SIG-M5 (cell line): ENCODE measurements at places on chromosomes 16 and 17.

- DNase-seq: no peak
These were observed 744.4 kb upstream of the EEF2KMT start for GRCh38 chr16:5841974-5842373.

GRCh38 chr17:13128676-13129075 lies 110.8 kb upstream of the ELAC2 start:
- DNase-seq: no peak

DNA sequence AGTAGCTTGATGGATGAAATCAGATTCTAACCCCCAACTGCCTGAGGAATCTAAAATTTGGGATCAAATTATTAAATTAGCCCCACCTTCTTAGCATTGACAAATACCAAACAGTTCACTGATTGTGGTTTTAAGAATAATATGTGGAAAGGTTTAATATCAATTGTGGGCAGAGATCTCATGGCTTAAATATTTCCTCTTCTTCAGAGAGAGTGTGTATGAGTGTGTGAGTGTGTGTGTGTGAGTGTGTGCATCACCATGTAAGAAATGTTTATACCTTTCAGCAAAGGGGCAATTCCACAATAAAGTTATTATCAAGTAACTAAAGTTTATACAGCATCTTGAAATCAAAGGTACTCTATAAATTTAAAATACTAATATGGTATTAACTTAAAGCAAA lies 3.2 kb downstream of the SMURF2 start:
- no peak for DNase-seq

DNA sequence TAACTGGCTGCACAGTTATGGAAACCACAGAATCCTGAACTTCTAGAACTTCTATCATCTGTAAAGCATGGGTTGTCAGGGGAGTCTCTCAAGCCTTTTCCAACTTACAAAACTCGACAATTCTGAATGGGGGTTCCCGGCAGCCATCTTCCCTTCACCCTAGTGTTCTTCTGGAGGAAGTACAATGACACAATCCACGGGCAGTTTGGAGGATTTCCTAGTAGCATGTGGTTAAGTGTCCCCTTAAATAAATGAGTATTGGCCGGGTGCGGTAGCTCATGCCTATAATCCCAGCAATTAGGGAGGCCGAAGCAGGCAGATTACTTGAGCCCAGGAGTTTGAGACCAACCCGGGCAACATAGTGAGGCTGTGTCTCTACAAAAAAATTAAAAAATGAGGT lies 2.1 kb downstream of the SLC16A6 start:
- no peak for DNase-seq

- DNase-seq: no peak
These were observed 16.3 kb downstream of the ITGAD start for GRCh38 chr16:31409433-31409832.

GRCh38 chr17:47604598-47604927 lies 45.2 kb upstream of the KPNB1 start:
- no peak for DNase-seq

GRCh38 chr17:17853811-17854447 lies 17.1 kb upstream of the SREBF1 start:
- DNase-seq: no peak

DNA sequence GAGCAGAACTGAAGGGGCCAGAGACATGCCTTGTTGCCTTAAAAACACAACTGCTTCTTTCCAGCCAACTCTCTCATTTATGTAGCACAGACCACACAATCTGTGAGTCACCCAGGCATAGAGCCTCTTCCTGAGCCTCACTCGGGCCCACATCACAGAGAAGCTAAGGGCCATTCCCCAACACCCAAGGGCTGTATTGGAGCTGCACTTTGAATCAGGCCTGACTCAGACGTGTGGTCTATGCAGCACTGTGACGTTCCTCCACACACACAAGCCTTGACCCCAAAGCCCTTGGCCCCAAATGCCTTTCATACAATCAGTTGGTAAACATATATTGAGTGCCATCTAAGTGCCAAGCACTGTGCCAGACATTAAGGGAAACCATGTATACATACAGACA lies 308.9 kb upstream of the DYNLRB2 start:
- no peak for DNase-seq

GRCh38 chr17:49201481-49201927 lies 8.9 kb downstream of the GNGT2 start:
- no peak for DNase-seq

GRCh38 chr17:10871914-10872313 lies 34.0 kb upstream of the PIRT start:
- no peak for DNase-seq

- no peak for DNase-seq
These were observed 220.4 kb upstream of the CACNG5 start for GRCh38 chr17:66614469-66614868.

DNA sequence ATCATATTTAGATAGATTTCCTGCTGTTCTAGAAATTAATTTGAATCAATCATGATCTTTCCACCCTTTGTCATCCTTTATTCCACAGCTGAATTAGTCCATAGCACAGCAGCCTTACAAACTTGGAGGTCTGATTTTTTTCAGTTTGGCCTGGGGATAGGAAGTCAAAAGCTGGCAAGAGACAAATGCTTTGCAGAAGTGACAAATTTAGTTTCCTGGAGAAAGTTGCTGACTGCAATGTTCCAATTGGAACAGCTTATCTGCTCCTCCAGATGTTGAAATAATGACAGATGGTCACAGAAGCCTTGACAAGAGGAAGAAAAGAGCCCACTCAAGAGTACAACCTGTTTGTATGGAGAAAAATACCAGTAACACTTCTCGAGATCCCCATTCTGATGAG lies 1276.1 kb upstream of the CDH8 start:
- DNase-seq: no peak

DNA sequence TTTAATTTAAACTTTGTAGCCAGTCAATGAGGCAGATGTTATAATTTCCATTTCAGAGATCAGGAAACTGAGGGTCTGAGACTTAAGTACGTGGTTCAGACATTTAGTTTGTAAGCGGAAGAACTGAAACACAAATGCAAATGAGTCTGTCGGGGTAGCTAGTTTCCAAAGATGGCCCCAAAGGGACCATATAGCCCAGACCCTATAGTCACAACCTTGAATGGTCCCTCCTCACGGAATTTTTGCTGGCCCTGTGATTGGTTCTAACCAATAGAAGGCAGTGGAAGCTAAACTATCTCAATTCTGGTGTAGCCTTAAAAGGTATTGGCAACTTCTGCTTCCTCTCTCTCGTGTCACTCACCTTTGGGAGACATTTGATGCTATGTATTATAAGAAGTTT lies 7.5 kb upstream of the BCO1 start:
- DNase-seq: no peak

DNA sequence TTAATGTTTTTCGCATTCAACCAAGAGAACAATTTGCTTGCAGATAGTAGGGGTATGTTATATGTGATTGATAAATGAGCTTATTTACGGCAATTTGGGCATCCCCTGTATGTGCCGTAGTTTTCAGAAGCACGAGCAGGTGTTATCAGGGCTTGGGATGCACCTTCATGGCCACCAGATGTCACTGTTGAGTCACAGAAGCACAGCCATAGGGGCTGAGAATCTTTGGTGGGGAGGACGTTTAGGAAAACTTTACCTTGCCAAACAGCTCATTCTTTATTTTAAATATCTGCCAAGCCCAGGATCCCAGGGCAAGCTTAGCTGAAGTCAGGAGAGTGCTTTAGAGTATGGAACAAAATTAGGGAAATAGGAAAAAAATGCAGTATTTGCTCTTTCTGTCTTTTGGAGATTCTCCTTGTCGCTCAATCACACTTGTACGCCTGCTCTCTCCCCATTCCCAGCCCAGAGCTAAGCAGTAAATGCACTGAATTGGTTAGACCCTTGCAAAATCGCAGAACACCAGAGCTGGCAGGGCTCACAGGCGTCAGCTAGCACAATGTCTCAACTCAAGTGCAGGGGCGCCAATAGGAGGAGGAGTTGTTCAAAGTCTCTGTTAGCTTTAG lies 93.6 kb upstream of the MPHOSPH6 start:
- no peak for DNase-seq

DNA sequence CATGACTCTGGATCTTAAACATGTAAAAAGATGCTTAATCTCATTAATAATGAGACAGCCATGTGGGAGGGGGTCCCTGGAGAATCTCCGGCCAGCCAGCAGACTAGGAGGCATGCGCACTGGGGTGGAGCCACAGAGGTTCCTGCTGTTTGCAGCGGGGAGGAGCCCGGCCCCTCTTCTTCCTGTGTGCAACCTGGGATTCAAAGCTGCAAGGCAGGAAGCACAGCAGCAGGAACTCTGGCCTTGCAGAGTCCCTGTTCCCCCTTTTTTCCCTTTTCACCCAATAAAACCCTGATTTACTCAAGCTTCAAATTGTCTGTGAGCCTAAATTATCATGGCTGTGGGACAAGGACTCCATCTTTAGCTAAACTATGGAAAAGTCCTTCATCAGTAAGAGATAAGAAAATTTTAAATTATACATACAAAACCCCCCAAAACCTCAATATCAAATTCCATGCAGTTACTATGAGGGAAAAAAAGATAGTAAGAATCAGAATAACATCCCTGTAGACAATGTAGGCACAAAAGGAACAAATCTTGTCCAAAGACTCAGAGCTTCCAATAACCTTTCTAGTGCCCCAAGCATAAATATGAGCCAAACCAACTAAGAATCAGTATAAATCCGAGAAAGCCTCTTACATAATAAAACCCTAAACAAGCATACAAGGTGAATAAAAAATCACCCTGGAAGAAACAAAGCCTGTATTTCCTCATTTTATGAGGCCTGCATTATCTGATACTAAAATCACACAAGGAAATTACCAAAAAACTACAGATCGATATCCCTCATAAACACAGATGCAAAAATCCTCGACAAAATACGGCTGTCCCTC lies 12.1 kb downstream of the CFDP1 start:
- no peak for DNase-seq

DNA sequence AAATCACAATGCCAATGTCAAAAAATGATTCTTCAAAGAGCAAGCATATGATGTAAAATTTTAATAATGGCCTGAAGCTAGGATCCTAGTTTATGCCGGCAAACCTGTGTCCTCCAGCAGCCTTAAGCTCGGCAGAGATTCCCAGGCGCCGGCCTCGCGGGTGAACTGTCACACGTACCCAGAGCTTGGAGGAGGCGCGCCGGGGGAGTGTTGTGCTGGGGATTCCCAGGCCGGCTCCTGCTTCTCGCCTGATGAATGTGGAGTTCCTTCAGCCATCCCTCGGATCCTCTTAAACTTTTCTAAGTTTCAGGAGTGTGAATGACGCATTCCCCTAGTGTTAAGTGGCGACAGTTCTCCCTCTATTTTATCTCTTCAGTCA lies 19.1 kb upstream of the NTN1 start:
- no peak for DNase-seq

GRCh38 chr17:43373356-43373755 lies 25.4 kb upstream of the ARL4D start:
- no peak for DNase-seq

DNA sequence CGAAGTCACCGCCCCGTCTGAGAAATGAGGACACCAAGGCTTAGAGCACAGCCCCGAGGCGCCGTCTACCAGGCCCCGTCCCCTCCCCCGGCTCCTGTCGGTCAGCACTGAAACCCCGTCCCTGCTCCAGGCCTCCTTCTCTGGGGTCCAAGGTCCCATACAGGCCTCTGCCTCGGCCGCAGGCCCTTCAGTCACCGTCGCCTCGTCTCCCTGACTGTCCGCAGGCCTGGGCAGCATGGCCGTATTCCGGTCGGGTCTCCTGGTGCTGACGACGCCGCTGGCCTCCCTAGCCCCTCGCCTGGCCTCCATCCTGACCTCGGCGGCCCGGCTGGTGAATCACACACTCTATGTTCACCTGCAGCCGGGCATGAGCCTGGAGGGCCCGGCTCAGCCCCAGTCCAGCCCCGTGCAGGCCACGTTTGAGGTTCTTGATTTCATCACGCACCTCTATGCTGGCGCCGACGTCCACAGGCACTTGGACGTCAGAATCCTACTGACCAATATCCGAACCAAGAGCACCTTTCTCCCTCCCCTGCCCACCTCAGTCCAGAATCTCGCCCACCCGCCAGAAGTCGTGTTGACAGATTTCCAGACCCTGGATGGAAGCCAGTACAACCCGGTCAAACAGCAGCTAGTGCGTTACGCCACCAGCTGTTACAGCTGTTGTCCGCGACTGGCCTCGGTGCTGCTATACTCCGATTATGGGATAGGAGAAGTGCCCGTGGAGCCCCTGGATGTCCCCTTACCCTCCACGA lies 617 bp downstream of the COASY start:
- DNase-seq: no peak

DNA sequence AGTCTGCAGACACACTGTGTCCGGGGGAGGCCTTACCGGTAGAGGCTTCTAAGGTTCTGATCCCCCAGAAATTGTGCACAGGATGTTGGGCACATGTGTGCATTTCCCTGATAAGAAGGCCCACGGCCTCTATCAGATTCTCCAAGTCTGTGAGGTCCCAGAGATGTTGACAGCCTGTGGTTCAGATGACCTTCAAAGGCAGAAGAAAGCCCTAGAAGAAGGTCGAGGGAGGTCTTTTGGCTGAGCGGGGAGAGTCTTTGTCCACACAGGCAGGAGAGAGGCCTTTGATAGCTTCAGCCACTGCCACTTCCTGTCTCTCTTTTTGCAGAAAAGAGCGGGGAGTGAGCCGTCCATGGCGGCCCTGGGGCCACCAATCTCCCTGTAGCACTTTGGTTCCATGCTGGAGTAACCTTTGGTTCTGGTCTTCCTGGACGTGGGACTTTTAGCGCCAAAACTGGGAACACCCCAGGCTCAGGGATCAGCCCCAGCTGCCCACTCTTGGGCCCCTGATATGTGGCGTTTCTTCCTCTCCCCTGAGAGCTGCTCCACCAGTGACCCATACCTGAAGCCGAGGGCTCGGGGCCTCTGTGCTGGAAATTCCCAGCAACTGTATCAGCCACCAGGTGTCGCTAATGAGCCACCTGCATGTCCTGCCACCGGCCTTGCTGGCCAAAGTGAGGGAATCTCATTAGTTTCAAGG lies 28.1 kb upstream of the LGALS9 start:
- no peak for DNase-seq

DNA sequence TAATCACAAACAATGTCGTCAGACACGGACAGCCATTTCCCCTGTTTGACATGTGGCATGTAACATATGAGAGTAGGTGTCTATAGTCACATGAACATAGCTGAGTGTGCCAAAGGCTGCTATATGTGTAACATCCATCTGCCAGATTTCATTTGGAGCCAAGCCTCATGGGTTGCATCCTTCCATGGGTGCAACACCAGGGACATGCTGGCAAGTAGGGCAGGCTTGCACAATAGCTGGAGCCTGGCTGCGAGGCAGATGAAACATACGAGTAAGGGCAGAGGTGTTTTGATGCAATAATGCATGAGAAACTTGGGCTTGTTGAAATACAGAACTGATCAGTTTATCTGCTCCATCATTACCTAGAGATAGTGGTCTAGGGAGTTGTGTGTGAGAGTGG lies 9.0 kb upstream of the ZNF689 start:
- DNase-seq: no peak
